ENCODE measurements at places on chromosomes 13 and 19.

DNA sequence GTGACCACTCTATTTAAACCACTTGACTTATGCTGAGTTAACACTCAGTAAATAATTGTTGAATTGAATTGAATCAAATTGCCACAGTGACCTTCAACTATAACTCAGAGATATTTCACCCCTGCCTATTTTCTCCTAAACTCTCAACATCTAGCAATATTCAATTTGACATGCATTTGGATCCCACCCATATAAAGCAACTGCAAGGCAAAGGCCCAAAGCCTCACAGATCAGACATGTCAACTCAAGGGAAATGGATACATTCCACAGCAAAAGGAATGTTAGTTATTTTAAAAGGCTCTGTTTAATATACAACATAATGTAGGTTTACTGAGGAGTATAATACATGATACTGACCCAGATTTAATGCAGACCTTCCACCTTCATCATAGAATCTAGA lies 107.4 kb downstream of the KCTD12 start:
- DNase-seq = no peak

- no peak for DNase-seq
Observed at GRCh38 chr19:17200408-17201079, 14.6 kb upstream of the USE1 start.

DNA sequence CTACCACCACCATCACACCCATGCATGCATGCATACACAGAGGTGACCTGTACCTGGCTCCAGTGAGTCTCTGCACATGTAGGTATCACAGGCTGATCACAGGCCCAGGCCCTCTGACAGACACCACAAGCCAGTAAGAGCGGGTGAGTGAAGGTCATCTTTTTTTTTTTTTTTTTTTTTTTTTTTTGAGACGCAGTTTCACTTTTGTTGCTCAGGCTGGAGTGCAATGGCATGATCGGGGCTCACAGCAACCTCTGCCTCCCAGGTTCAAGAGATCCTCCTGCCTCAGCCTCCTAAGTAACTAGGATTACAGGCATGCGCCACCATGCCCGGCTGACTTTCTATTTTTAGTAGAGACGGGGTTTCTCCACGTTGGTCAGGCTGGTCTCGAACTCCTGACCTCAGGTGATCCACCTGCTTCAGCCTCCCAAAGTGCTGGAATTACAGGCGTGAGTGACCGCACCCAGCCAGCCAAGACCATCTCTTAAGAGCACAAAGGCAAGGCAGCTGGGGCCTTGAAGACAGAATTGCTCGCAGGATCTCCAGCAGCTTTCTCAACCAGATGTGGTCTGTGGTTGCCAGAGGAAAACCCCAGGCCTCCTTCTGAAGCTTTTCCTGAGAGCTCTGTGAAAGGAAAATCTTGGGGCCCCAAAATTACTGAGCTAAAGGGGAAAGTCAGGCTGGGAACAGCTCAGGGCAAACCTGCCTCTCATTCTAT lies 3.2 kb upstream of the NKG7 start:
- no peak for DNase-seq

GRCh38 chr13:75829830-75830229 lies 193.7 kb downstream of the LMO7 start:
- DNase-seq = no peak

GRCh38 chr19:16370641-16371391 lies 46.2 kb downstream of the KLF2 start:
- no peak for DNase-seq

GRCh38 chr13:54628383-54628782 lies 1599.8 kb downstream of the OLFM4 start:
- no peak for DNase-seq

DNA sequence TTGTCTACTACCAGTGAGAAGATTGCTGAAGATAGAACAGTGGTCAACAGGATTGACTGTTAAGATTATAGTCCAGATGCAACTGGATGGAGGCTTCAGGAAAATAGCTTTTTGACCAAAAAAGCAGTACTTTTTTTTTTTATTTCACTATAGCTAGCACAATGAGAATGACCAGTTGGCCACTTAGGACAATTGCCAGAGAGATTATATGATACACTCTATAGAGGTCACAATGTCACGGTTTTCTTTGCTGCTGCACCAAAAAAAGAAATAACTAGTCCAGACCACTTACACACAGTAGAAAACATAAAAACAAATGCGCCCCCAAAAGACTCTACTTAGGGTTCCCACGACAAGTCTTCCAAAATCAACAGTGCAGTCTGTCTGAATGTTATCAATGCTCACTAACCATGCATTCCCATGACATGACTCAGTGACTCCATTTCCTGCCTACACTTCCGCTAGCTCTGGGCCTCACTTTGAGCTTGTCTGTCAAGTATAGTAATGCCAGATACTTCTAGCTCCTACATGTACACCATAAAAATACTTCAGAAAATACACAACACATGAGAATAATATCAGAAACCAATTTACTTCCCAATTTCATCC lies 209.1 kb upstream of the STARD13 start:
- DNase-seq = no peak

- no peak for DNase-seq
Observed at GRCh38 chr13:33798023-33798422, 19.9 kb upstream of the RFC3 start.

DNA sequence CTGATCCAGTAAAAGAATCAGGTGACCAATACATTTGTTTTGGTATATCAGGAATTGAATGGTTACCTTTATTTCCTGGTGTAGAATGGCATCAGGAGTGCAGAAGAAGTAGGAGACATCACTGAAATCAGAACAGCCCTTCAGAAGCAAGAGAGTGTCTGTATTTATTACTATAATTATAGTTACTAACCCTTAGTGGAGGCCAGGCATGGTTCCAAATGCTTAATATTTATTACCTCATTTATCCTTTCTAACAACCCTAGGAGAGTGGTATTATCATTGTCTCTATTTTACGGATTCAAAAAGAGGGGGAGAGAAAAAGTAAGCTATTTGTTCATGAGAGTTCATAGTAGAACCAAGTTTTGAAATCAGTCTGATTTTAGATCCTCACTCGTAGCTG lies 1292.9 kb downstream of the PCDH9 start:
- DNase-seq = no peak

- no peak for DNase-seq
Observed at GRCh38 chr19:44876930-44877535, 14.0 kb upstream of the TOMM40 start.

GRCh38 chr13:31801088-31801487 lies 61.8 kb downstream of the RXFP2 start:
- no peak for DNase-seq

DNA sequence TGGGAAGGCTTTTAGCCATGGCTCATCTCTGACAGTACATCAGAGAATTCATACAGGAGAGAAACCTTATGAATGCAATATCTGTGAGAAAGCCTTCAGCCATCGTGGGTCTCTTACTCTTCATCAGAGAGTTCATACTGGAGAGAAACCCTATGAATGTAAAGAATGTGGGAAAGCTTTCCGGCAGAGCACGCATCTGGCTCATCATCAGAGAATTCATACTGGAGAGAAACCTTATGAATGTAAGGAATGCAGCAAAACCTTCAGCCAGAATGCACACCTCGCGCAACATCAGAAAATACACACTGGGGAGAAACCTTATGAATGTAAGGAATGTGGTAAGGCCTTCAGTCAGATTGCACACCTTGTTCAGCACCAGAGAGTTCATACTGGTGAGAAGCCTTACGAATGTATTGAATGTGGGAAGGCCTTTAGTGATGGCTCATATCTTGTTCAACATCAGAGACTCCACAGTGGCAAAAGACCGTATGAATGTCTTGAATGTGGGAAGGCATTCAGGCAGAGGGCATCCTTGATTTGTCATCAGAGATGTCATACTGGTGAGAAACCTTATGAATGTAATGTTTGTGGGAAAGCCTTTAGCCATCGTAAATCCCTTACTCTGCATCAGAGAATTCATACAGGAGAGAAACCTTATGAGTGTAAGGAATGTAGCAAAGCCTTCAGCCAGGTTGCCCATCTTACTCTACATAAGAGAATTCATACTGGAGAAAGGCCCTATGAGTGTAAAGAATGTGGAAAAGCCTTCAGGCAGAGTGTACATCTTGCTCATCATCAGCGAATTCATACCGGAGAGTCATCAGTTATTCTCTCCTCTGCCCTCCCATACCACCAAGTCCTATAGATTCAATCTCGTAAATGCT lies 10.7 kb downstream of the ZNF470 start:
- no peak for DNase-seq

GRCh38 chr13:99871249-99871898 lies 100.2 kb downstream of the ZIC5 start:
- no peak for DNase-seq

GRCh38 chr19:18226956-18227780 lies 930 bp upstream of the PDE4C start:
- no peak for DNase-seq

DNA sequence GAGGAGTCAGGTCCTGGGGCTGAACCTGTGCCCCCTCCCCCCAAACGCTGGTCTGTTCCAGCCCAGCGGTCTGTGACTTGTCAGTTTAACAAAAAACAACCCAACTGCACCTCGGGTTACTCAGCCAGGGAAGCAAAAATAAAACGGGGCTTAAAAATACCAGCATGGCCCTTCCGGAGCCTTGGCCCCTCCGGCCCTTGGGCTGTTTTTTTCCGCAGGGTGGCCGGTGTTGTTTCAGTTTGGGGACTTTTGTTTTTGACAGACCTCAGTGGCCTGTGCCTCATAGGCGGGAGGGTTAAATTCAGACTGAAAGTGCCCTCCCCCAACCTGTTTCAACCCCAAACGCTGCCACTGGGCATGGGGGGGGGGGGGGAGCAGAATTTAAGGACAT lies 4.0 kb downstream of the TCF3 start:
- no peak for DNase-seq

- DNase-seq = no peak
Observed at GRCh38 chr19:19425170-19425875, 19.8 kb downstream of the GATAD2A start.

GRCh38 chr13:48429886-48430285 lies 17.0 kb upstream of the LPAR6 start:
- DNase-seq = no peak

DNA sequence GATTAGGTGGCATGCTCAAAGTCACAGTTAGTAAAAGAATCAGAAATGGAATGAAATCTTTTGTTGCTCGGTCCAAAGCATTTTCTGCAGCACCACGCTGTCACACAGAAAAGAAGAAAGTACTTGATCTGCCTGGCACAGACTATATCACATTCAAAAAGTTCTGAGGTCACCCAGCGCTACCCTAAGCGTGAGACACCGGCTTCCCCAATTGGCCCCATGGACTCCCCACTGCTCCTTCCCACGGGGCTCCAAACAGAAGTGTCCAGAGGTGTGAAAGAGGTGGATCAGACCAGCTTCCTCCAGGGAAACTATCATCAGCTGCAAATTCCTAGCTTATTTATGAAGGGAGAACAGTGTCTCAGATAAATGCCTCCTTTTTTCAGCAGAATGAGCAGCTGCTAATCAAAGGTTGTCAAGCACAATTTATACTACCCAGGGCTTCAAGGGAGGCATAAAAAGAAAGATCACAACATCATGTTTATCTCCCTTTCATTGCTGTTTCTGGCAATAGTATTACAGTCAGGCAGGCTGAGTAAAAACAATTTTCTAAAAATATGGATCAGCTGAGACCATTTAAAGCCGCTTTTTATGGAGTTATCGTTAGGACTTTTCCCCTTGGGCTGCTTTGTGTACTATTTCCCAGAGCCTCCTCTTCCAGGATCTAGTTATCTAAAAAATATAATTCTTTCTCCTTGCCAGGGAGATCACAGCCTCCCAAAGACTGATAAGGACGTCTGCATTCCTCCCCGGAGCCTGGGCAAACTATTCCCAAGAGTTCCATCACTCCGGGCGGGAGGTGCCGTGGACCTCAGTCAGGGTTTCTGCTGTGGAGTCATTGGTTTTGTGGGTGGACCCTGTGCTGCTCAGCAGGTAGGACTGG lies 208.0 kb downstream of the LHFPL6 start:
- no peak for DNase-seq

- no peak for DNase-seq
Observed at GRCh38 chr13:46142776-46143175, 37.9 kb upstream of the CPB2 start.

DNA sequence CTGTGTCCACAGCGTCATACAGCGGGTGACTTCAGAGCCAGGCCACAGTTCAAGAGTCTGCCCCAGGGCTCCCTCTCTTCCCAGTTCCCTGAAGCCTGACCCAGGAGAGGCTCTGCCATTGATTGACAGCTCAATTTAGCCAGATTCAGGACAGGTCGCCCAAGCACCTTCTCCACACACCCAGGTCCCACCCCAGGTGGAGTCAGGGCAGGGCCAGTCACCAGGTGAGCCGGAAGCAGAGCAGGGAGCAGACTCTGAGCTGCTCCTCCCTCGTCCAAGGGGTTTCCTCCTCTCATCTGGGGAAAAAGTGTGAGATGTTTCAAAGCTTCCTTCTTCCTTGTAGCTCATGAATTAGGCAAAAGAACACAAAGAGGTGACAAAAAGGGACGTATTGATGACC lies 5.6 kb downstream of the CEACAM7 start:
- no peak for DNase-seq

DNA sequence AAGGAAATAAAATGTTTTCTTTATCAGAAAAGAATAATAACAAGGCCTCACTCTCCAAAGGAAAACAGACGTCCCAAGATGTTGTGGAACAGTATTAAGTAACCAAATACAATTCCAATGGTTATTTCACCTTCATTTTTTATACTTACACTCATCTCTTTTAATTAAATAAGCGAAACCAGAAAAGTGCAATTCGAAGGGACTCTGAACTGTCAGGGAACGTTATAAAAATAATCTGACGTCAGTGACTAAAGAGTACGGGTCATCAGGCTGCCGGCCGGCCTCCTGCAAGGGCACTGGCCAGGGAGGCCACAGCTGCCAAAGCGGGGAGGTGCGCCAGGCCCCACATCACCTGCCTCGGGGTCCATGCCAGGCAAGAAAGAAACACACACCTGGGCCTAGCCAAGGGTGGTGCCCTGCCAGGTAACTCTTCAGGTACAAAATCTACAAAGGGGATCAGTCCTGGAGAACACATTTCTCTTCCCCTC lies 61.2 kb downstream of the CDADC1 start:
- no peak for DNase-seq

GRCh38 chr13:42000846-42001245 lies 39.9 kb upstream of the VWA8 start:
- DNase-seq = no peak

GRCh38 chr13:79434556-79434955 lies 28.5 kb upstream of the RBM26 start:
- no peak for DNase-seq

DNA sequence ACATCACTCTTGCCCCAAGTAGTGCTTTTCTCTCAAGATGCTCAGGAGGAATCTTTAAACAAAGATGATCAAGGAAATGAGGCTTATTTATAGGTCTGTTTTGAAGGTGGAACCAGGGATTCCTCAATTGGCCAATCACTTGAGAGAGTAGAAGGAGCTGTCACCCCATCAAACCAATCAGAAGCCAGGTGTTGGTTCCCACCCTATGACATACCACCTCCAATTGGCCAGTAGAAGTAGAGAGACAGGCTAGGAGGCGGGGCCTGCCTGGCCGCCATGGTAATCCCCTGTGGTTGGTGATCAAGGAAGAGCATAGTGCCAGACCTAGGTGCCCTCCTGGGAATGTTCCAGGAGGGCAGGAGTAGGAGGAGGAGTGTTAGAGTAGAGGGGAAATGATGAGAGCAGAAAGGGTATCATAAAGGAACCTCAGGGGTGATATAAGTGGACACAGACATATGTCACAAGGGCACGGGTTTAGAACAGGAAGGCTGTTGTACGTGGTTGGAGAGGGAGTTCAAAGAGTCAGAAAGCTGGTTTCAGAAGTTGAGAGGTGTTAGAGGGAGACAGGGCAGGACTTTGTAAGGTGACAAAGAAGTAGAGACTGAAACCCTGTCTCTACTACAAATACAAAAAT lies 10.5 kb downstream of the PMIS2 start:
- no peak for DNase-seq

GRCh38 chr13:40252241-40252640 lies 414.2 kb downstream of the FOXO1 start:
- DNase-seq = no peak
